CD4-positive, alpha-beta T cell treated with Interleukin-15 for 4 hours (primary cell): ENCODE measurements at places on chromosomes 5 and 9.

DNA sequence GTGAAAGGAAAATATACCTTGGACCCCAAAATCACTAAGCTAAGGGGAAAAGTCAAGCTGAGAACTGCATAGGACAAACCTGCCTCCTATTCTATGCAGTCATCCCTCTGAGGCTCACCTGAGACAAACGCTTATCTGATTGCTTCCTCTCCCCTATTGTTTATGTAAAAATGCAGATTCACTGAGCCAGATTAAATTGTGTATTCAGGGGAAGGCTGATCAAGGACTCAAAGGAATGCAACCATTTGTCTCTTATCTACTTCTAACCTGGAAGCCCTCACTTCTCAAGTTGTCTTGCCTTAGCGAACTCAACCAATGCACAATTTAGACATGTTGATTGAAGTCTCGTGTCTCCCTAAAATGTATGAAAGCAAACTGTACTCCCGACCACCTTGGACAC is 13.3 kb downstream of the SPARC start:
- no peak for DNase-seq

DNA sequence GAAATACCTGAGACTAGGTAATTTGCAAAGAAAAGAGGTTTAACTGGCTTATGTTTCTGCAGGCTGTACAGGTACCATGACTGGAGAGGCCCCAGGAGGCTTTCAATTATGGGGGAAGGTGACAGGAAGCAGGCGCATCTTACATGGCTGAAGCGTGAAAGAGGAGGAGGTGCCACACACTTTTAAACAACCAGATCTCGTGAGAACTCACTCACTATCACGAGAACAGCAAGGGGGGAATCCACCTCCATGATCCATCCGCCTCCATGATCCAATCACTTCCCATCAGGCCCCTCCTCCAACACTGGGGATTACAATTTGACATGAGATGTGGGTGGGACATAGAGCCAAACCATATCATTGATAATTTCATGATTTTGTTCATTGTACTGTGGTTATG is 2.5 kb upstream of the MED27 start:
- no peak for DNase-seq

- DNase-seq: no peak
Observed at GRCh38 chr5:132480042-132480441, 10.5 kb downstream of the IRF1 start.

GRCh38 chr9:120264528-120264927 is 315.4 kb downstream of the CDK5RAP2 start:
- DNase-seq: no peak

GRCh38 chr9:123290764-123291163 is 22.4 kb upstream of the STRBP start:
- no peak for DNase-seq
